ENCODE measurements at places on chromosomes 3 and 15.

DNA sequence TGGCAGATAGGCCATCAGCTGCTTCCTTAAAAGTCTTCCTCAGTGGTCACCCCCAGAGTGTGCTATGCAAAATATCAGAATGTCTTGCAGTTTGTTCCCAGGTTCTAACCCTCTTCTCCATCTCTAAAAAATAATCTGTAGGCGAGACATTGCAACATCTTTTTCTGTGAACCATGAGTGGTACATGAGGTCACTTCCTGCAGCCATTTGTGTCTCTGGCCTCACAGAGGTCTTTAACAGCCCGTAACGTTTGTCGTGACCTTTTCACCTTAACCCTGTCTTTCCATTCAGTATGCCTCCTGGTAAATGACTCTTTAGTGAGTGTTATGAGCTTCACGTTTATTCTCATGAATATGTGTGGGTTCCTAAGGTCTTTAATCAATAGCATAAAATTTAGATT is 145.4 kb downstream of the KLHL25 start:
- DNase-seq: no peak

DNA sequence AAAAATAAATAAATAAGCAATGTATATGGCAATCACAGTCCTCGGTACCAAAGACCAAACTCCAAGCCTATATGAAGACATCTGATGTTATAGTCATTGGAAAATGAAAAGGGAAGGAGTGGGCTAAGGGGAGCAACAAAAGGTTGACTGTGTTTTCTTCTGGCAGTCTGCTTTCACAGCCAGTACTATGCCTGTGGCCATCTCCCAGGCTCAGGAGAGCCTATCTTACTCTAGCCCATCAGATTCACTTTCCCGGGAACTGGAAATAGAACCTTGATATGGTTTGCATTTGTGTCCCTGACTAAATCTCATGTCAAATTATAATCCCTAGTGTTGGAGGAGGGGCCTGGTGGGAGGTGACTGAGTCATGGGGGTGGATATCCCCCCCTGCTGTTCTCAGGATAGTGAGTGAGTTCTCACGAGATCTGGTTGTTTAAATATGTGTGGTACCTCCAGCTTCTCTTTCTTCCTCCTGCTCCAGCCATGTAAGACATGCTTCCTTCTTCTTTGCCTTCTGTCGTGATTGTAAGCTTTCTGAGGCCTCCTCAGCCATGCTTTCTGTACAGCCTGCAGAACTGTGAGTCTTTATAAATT is 105.3 kb downstream of the PLCH1 start:
- DNase-seq: no peak

GRCh38 chr15:67865331-67865730 is 25.5 kb upstream of the RNU6-1 start:
- DNase-seq: no peak

GRCh38 chr15:34701536-34701935 is 53.3 kb downstream of the GJD2 start:
- DNase-seq: no peak

DNA sequence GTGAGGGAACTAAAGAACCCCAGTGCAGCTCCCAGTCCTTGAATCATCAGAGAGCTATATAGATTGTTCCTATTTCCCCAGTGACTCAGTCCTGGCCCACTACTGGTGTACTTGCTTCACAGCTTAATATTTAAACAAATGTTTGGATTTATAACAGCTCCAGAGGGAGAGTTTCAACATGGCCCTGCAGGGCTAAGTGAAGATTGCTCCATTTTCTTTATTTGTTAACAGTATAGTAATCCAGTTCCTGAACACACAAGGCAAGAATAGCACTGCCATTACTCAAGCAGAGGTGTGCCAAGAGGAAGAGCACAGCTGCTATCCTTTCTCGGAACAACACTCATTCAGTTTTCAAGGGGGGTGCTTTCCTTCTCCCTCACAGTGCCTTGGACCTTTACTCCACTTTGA is 6.5 kb downstream of the SQOR start:
- DNase-seq: no peak

- no peak for DNase-seq
Observed at GRCh38 chr3:29695201-29695600, 414.3 kb downstream of the RBMS3 start.

- DNase-seq: no peak
Observed at GRCh38 chr3:195839260-195840010, 27.7 kb upstream of the MUC4 start.

GRCh38 chr3:113247068-113247467 is 35.7 kb downstream of the BOC start:
- no peak for DNase-seq

DNA sequence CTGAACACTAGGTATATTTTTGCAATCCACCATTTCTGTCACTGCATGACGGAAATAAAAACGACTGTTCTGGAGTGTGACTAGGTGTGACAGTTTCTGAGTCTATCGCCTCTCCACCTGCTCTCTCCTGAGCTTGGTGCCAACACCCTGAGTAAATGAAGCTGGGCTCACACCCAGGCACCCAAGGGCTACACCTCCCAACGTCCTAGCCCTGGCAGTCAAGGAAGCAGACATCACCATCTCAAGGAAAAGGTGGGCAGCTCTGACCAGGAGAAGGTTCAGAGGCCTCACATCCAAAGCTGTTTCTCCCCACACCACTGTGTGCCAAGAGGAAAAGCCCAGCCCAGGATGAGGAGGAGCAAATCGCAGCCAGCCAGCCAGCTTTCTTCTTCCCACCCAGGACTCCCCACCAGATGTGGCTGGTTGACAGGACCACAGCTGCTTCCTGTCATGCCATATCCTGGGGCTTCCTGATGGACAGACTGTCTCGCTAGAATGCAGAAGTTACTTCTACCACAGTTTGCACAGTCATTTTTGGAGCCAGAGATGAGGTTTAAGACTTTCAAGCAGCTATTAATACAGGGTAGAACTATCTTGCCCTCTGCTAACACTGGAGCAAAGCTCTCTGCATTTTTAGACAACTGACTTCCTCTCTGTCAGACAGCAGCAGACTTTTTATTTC is 3.3 kb downstream of the SCAMP2 start:
- no peak for DNase-seq

- DNase-seq: no peak
Observed at GRCh38 chr3:154862265-154862664, 217.9 kb upstream of the MME start.

GRCh38 chr15:38860253-38860652 is 295.6 kb upstream of the RASGRP1 start:
- no peak for DNase-seq

DNA sequence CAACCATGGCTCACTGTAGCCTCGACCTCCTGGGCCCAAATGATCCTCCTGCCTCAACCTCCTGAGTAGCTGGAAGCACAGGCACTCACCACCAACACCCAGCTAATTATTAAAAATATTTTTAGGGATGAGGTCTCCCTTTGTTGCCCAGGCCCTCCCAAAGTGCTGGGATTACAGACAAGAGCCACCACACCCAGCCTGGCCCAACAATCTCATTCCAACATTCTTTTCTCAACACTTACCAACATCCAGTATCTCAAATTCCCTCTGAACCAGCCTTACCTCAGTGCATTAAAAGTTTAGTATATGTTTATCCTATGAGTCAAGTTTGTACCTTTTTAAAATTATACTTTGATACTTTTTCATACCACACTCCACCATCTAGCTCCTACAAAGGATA is 25.0 kb downstream of the ANXA2 start:
- DNase-seq: no peak

DNA sequence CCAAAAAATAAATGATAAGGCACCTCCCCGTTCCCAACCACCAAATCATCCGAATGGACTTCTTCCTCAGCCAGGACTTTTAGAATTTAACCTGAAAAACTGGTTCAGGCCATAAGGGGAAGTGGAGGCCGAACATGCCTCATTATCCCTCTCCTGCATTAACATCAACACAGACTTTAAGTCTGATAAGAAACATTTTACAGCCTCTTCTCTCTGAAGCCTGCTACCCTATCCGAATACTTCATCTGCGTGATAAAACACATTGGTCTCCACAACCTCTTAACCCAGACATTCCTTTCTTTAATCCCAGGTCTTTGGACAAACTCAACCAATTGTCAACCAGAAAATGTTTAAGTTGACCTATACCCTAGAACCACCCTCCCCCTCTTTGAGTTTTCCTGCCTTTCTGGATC is 850 bp upstream of the SLC41A3 start:
- DNase-seq: no peak

- DNase-seq: no peak
Observed at GRCh38 chr3:142445816-142446254, 2.0 kb downstream of the XRN1 start.

DNA sequence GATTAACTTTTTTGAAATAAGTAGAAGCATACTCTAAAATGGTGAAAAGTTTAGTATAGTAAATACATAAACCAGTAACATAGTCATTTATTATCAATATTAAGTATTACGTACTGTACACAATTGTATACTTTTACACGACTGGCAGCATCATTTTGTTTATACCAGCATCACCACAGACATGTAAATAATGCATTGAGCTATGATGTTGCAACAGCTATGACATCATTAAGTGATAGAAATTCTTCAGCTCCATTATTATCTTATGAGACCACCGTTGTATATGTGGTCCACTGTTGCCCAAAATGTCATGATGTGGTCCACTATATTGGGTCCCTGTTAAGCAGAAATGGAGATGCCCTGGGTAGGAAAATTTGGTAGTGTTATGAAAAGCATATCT is 51.3 kb downstream of the DRD3 start:
- DNase-seq: no peak

- no peak for DNase-seq
Observed at GRCh38 chr3:66478960-66479359, 21.9 kb downstream of the LRIG1 start.

DNA sequence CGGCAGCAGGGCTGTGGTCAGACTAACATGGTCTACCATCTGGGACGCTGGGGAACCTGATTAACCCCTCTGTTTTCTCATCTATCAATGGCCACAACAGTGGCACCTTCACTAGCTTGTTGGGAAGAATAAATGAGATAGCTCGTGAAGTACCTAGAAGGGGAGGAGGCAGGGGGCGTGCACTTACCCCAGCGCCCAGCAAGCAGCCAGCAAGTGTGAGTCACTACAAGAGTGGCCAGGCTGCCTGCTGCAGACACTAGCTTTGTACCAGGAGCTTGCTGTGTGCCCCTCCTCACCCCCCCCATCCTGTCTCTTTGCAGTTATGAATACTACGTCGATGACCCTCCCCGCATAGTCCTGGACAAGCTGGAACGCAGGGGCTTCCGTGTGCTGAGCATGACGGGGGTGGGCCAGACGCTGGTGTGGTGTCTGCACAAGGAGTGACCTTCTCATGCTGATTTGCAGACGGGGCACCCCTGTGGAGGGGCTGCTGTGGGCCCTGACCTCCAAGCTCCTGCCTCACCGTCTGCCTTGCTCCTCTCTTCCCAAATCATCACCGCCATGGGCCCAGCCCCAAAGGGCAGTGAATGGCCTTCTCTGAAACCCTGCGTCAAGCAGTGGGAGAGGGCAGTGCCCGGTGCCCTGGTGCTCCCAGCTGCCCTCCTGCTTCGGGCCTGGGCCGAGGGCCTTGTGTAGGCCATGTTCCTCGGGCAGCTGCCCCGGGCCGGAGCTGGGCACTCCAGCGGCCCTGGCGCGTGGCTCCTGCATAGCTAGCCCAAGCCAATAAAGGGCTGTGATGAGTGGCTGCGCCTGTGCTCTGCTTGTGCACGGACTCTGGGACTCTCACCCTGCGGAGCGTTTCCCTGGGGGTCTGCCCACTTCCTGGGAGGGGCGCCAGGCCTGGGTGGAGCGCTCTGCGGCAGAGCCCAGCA is 2.6 kb upstream of the C15orf62 start:
- no peak for DNase-seq

GRCh38 chr3:3305084-3305483 is 125.6 kb upstream of the CRBN start:
- no peak for DNase-seq

DNA sequence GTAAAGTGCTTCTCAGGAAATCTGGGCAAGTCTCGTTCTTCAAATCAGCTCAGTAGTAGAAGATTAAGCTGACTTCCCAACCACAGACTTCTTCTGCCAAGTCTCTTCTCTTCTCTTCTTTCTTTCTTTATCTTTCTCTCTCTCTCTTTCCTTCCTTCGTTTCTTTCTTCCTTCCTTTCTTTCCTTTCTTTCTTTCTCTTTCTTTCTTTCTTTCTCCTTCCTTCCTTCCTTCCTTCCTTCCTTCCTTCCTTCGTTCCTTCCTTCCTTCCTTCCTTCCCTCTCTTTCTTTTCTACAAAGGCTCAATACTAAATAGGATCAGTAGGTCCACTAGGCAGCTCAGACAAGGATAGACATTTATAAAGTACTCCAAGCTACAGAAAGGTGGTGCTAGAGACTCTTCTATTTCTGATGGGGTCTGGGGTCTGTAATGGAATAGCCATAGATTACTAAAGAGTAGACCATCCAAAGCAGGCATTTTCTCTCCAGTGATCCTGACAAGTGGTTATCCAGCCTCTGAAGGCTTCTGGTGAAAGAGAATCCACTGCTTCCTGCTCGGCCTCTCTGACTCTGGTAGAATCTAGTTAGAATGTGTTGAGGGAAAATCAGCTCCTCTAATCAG is 100.8 kb downstream of the TPRG1 start:
- DNase-seq: no peak

DNA sequence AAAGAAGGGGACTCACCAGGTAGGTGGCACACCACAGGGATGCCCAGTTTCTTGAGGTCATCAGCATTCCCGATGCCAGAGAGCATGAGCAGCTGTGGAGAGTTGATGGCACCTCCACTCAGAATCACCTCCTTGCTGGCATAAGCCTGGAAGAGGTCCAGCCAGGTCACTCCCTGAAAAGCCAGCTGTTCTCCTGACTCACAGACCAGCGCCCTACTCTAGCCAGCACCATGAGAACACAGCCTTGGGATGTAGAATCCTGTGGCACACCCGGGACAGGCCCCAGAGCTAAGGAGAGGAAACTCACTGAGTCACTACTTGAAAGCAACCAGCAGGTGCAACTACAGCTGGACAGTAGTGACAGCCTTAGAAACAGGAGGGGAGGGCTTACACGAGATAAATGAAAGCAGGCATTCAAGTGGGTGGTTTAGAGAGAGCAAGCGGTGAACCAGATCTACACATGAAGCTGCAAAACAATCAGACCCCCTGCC is 24.5 kb downstream of the CHDH start:
- DNase-seq: no peak

DNA sequence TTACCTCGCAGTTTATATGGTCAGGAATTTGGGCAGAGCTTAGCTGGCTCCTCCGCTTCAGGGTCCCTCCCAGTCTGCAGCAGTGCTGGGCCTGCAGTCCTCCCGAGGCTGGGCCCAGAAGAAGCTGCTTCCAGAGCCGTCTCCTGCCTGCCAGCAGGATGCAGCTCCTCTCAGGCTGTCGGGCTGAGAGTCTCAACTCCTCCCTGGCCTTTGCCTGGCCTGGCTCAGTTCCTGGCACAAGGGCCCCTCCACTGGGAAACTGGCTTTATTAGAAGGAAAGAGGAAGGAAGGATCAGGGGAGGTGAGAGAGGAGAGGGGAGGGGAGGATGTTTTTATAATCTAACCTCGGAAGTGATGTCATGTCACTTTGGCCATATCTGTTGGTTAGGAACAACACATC is 72.8 kb downstream of the GABRG3 start:
- no peak for DNase-seq

Data from keratinocyte (primary cell).